Stimulated activated CD4-positive, alpha-beta T cell treated with anti-CD3 and anti-CD28 coated beads, Interleukin-2, amount 100 ng/mL, for 24 hours (primary cell): ENCODE measurements at places on chromosomes 7 and 10.

GRCh38 chr7:94440451-94441039 is 45.9 kb downstream of the COL1A2 start:
- DNase-seq = no peak

DNA sequence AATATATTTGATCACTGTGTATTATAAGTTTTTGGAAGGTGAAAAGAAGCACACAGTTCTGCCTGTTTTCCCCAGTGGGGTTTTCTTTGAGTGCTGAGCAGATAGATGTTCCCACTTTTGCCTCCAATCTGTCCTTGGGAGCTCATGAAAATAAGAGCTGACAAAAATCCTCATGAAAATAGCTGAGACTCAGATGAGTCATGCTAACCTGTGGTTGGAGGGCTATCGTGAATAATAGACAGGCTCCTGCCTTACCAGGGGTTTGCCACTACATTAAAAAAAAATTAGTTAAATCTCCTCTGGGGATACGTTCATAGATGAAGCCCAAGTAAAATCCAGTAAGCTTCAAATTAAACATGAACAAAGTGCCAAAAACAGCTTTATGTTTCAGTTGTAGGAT is 10.9 kb upstream of the AOAH start:
- no peak for DNase-seq

GRCh38 chr7:45623740-45624391 is 49.7 kb downstream of the ADCY1 start:
- no peak for DNase-seq

- peak; percentile 59 for DNase-seq
These were observed at the start of gene ADAP1 for GRCh38 chr7:954330-955238. TSS of gene ADAP1 (minus strand) at chr7:954680. CDS start at chr7:954477, 203 bp downstream.

GRCh38 chr10:53003094-53003493 is 230.5 kb upstream of the MBL2 start:
- DNase-seq = no peak

DNA sequence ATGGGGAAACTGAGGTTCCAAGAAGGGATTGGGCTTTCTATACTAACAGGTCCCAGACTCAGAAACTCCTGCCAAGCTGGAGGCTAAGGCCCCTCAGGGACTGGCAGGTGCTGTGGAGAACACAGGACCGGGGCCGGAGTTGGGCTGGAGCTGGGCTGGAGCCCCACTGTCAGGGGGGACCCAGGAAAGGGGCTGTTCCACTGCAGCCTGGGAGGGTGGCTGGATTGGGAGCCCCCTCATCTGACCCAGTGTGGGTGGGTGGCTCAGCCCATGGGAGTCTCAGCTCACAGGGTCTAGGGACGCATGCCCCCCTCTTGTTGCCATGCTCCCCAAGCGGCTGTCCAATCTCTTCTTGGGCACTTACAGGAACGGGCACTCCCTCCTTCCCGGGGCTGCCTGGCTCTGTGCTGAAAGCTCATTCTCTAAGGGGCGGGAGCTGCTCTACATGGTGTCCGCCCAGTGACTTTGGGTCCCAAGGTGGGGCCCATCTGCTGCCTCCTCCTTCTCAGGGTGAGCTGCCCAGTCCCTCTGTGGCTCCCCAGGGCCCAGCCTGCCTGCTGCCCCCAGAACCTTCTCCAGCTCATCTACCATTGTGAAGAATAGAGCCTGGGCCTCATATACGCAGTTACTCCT is 126.5 kb downstream of the MYL10 start:
- DNase-seq = no peak

GRCh38 chr10:119541459-119542356 is 811 bp downstream of the RGS10 start:
- peak; percentile 73 for DNase-seq

GRCh38 chr10:96632974-96633710 is 46.3 kb upstream of the TM9SF3 start:
- DNase-seq = no peak

DNA sequence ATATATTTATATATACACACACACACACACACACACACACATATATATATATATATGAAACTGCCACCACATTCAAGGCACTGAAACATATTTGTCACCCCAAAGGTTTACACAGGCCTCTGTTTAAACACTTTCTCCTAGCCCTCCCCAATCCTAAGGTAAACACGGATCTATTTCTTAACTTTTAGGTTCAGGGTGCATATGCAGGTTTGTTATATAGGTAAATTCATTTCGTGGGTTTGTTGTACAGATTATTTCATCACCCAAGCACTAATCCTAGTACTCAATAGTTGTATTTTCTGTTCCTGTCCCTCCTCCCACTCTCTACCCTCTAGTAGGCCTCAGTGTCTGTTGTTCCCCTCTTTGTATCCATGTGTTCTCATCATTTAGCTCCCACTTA is 305.0 kb downstream of the GPR37 start:
- no peak for DNase-seq

GRCh38 chr10:132266594-132267161 is 41.1 kb downstream of the STK32C start:
- DNase-seq = no peak

DNA sequence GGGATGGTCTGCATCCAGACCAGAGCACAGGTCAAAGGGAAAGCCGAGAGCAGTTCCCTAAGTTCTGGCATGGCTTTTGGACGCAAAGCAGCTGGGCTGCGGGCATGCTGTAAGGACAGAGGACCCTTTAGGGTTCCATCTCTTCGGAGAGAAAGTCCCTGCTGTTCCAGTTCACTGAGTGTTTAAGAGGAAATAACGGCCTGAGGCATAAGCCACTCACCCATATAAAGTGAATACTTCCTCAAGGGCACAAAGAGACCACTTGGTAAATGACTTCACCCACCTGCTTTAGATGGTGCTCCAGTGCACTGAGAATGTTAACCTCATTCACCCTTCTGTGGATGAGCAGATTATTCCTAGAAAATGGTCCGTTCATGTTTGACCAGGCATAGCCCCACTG is 586.7 kb upstream of the GALNT17 start:
- DNase-seq = no peak

GRCh38 chr7:85474234-85474633 is 287.4 kb upstream of the SEMA3D start:
- DNase-seq = no peak

- DNase-seq = peak; percentile 48
These were observed at the start of gene PDLIM1 for GRCh38 chr10:95290461-95291364. TSS of gene PDLIM1 (minus strand) at chr10:95291003. CDS start at chr10:95290915, 88 bp downstream.

GRCh38 chr10:57905861-57906260 is 361.8 kb downstream of the IPMK start:
- no peak for DNase-seq

DNA sequence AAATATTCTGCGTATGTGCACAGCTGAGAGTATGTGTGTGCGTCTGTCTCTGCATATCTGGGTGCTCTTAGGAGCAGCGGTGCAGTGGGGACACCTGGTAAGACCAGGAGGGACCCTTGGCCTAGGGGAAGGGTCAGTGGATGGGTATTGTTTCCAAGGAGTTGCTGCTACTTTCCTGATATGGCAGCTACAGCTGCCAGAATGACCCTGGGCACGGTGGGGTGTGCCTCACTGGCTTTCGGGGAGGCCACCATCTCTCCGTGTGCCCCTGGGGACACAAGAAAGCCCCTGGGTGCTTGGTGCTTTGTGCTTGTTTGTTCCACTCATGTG is 8.6 kb downstream of the PFKFB3 start:
- DNase-seq = no peak

DNA sequence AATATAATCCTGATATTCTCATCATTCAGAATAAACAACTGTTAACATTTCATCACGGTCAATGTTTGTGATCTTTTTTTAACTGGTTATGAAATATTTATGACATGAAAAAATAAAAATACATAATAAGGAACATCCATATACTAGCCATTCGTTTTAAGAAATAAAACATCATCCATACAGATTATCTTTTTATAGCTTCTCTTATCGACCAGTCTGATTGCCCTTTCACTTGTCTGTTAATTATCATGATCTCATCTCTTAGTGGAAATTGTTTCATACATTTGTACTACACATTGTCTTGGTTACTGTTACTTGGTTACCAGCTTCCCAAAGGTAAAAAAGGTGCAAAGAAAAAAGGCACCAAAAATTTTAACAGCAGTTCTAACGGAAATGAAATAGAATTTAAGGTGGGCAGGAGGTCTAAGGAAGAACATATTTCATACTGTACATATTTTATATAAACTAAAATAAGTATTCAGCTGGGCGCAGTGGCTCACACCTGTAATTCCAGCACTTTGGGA is 8.4 kb downstream of the ARHGAP21 start:
- no peak for DNase-seq

GRCh38 chr10:122746408-122746807 is 46.8 kb upstream of the C10orf120 start:
- DNase-seq = no peak

- no peak for DNase-seq
These were observed 259.8 kb downstream of the CSTF2T start for GRCh38 chr10:51439645-51440044.

GRCh38 chr10:84294766-84295447 is 33.5 kb upstream of the CCSER2 start:
- no peak for DNase-seq

DNA sequence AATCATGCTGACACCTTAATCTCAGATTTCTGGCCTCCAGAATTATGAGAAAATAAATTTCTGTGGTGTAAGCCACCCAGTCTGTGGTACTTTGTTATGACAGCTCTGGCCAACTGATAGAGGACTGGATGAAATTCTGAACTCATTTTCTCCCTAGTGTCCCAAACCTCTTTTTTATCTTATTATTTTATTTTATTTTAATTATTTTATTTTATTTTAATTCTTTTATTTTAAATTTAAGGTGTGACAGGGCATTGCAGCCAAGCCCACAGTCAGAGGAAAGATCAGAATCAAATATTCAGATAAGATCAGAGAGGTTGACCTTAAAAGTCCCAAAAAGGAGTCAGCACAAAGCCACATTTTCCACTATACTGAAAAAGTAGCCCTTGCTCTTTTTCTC is 228.1 kb downstream of the TFEC start:
- no peak for DNase-seq

DNA sequence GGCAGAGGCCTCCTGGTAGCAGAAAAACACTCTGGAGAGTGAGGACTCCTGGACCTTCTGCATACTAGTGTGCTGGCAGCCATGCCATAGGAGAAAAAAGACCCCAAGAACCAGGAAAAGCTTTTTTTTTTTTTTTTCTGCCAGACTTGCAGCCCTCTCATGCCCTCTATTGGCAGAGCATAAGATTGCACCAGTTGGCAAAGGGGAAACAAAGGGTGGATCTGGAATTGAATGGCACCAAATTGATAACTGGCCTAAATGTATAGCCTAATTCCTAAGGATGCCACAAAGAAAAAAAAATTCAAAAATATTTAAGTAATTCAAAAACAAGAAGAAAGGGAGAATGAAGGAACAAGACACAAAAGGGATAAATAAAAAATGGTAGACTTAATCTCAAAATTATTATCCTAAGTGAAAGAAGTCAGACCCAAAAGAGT is 112.5 kb upstream of the GHITM start:
- DNase-seq = no peak

DNA sequence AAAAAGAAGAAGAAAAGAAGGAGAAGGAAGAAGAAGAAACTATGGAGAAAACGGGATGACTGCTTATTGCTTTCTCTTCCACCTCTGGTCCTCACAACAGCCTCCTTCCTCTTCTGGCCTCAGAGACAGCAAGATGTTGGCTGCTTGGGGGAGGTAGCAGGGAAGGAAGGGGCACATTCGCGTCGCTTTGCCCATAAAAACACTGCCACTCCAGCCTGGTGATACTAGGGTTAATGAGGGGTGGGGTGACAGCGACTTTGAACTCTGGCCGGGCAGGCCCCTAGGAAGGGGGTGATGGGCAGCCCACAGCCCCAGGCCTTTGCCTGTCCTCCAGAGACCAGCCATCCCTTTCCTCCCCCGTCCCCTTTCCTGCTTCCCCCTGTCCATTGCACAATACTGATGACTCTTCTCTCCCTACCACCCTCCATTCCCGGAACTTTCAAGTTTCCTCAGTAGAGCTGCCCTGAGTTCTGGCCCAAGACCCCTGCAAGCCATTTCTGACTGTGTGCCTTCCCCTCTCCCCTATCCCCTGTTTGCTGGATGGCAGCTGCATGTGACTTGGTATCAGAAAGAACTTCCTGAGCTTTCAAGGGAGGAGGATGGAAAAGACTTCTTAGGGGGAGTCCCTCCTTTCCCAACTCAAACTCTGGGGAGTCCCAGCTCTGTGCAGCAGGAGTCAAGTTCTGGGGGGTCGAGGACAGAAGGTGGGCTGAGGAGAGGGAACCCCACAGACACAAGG is 2.2 kb upstream of the CUEDC2 start:
- no peak for DNase-seq

DNA sequence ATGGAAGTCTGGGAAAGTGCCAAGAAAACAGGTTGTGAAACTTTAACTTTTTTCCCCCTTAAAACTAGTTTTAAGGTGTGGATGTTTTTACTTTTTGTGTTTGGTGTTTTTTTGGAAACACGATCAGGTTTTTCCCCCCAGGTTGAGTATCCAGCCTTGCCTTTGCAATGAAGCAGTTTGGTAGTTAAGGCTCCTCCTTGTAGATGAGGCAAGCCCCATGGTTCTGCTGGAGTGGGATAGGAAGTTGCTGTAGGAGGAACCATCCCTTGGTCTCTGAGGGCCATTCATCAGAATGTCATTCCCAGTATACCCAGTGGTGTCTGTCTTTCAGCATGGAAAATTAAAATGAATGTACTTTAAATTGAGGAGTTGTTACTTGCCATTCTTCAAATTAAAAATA is 2.7 kb downstream of the CUL1 start:
- DNase-seq = no peak

GRCh38 chr10:112631501-112632400 is 184.7 kb downstream of the VTI1A start:
- no peak for DNase-seq

- DNase-seq = no peak
These were observed 160.8 kb downstream of the PKD1L1 start for GRCh38 chr7:47787249-47788069.

DNA sequence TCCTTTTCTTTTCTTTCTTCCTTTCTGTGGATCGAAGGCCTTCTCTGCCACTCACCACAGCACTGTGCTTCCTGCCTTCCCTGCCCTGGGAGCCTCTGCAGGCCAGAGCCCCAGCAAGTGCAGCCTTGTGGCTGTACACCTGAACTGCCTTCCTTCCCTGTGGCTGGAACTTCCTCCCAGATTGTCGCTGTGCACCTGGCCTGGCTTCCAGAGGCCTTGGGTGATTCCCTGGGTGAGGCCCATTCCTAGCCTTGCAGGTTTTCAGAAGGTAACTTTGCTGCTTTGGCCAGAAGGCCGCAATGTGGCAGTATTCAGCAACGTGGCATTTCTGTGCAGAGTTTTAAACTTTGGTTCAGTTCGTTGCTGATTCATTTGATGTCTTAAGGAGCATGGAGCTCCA is 50.1 kb upstream of the RASGEF1A start:
- DNase-seq = no peak

- DNase-seq = no peak
These were observed 827 bp downstream of the CSTF2T start for GRCh38 chr10:51698473-51699063.

- DNase-seq = peak; percentile 45
These were observed 83.4 kb upstream of the SMNDC1 start for GRCh38 chr10:110387983-110388686.
